ENCODE measurements at places on chromosomes 1 and 21.

- DNase-seq: no peak
These were observed 13.5 kb upstream of the CACNA1E start for GRCh38 chr1:181469829-181470228.

DNA sequence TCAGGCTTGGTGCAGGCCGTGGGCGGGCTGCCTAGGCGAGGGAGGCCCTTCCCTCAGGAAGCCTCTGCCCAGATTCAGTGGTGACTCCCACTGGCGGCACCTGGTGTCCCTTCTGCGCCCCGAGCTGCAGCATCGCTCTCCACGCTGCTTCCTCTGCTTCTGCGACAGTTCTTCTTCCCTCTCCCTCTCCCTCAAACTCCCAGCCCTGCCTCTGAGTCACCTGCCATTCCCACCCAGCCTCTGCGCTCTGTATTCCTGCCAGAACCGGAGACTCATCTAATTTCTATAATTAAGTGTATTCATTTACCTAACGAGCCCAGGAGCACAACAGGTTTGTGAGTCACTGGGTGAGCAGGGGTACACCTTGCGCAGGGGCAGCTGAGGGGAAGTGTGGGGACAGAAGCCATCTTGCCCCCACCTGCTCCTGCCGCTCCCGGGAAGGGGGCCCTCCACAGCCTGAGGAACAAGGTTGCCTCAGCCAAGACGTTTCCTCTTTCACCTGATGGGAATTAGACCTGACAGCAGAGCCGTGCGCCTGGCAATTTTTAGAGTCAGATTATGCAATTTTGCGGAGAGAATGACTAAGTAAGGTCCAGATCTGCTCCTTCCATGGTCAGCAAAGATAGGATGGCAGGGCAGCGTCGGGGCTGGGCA, 19.4 kb downstream of the KCNC4 start:
- no peak for DNase-seq

DNA sequence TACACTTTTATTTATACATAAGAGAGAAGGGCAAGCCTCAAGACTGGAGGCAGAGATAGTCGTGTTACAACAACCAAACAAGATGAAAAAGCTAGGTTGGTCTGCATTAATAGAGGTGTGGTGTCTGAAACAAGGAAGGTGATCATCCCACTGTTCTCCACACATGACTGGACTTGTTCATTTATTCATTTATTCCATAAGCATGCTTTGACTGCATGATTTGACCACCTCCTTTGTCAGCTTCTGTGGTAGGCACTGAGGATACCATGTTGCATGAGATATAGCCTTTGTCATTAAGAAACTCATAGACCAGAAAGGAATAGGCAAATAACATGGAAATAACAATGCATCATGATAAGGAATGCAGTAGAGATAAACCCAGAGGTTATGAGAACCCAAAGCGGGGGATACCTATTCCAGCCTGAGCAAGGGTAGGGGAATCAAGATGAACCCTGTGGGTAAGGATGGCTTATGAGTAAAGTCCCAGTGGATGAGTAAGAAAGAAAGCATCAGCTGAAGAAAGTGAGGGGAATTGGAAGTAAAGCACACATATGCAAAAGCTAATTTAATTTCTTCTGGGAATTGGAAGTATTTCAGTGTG, 173.7 kb upstream of the FGGY start:
- DNase-seq: peak; percentile 97

DNA sequence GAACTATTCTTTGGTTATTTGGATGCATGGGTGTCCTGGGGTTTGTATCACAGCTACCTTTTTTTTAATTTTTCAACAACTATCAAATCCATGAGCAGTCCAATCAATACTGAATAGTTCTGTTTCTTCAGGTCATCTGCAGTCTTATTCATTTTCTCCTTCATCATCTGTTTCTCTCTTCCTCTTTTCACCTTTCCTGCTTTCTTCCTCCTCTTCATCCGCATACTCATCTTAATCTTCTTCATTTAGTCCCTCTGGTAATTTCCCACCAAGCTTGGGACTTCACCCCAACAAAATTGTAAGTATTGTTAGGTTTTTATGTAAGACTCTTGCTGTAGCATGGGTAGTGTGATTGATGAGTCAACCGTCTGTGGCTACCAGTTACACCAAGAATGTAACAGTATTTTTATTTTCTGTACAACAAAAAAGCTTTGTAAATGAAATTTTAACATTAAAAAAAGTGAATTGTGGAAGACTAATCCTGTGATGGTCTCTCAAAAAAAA, 184.1 kb upstream of the RNPC3 start:
- no peak for DNase-seq

DNA sequence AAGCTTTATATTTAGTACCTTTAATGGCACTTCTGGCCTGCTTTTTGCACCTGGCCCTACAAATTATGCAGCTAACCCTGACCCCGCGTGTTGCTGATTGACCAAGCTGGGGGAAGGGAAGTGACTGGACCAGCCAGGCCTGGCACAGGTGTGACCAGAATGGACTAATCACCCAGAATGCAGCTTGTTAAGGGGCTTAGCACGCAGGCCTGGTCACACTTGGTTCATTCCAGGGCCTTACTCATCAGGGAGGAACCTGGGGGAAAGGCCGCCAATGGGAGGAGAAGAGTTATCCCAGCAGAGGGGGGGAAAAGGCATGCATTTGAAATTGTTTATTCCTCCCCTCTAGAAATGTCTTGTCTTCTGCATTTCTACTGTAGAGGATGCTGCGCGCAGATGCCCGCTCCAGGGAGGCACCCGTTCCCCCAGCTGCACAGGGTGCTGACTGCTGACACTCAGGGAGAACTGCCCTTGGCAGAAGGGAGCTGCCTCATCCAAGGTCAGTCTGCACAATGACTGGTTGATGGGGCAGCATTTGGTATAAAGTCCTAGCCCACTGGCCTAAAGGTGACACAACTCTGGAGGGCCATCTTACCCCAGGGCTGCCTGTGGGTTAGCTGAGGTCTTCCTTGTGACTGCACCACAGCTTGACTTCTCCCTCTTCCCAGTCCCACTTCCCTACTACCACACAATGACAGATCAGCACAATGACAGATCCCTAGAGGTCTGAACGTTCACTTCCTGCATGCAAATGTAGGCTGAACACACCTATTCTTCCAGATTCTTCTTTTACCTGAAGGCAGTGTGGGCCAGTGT, 29.0 kb downstream of the DHCR24 start:
- DNase-seq: peak; percentile 3

DNA sequence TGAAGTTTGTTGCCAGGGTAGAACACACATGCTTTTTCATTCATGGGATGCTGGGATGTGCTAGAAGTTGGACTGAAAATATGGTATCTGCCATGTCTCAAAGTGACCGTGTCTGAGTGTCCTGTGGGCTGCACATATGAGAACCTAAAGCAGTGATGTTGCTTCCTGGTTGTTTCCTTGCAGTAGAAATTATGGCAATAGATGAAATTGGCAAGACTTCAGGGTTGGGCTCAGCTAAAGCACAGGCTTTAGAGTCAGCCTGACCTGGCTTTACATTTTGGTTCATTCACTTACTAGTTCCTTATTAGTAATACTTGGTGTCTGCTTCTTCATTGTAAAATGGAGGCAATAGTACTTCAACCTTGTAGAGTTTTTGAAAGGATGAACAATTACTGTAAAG, 2.2 kb downstream of the LAMC2 start:
- no peak for DNase-seq

GRCh38 chr1:210372491-210372890, 43.8 kb downstream of the HHAT start:
- DNase-seq: no peak

GRCh38 chr1:241589521-241589920, 50.6 kb downstream of the CHML start:
- no peak for DNase-seq

GRCh38 chr1:201593200-201593921, 54.4 kb downstream of the NAV1 start:
- DNase-seq: no peak

GRCh38 chr21:14688412-14688811, 142.3 kb upstream of the SAMSN1 start:
- DNase-seq: no peak

- no peak for DNase-seq
These were observed 137.7 kb downstream of the ACTL8 start for GRCh38 chr1:17892851-17893250.

DNA sequence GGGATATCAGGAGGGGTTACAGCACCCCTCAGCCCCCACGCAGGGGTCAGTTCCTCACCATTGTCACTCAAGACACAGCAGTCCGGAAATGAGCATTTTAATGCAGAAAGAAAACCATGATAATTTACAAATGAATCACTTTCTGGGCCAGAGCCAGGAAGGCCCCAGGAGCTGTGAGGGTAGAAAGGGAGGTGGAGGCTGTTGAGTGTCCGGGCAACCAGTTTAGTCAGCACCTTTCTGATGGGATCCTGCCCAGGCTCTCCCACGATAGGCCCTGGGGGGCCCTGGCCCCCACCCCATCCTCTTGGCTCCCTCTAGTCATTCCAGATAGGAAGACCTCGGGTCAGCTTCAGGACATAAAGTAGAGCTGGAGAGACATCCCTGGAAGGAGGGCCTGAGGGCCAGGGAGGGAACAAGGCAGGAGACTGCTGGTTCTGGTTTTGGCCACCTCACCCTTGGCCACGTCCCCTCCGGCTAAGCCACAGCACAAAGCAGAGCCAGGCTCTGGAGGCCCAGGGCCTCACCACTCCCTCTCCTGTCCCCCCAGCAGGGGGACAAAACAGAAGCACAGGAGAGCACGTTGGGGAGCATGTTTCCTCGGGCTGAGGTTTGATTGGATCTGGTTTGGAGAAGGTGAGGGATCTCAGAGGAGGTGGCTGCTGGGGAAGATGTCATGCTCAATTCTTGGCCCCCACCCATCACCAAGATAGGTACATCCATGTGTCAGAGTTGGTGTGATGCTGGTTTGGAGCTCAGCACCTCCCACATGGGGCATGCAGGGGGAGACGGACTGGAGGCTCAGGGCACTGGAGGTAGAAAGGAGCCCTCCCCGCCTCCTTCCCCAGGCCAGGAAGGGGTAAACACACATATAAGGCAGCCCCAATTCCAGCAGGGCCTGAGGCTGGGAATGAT, 20.6 kb downstream of the ETNK2 start:
- DNase-seq: no peak

- no peak for DNase-seq
These were observed 36.5 kb downstream of the C1orf198 start for GRCh38 chr1:230831771-230832170.

GRCh38 chr1:115865704-115866380, 24.9 kb upstream of the NHLH2 start:
- DNase-seq: no peak

DNA sequence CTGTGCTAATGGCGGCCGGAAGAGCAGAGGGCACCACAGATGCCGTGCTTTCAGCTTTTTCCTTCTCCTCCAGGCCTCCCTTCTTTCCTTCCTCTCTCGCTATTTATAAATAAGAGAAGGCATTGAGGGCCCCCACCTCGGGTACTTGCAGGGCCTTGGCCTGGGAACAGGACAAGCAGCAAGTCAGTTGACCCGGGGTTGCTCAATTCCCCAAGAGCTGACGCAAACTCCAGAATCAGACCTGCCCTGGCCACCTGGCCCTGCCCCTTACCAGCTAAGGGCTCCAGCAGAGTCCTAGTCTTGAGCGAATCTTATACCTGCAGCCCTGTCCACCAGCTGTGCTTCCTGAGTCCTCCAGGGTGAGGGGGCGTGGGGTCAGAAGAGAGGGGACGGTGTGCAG, 13.5 kb downstream of the TNFRSF1B start:
- DNase-seq: no peak

GRCh38 chr1:67791261-67791660, 42.0 kb downstream of the GNG12 start:
- DNase-seq: no peak

DNA sequence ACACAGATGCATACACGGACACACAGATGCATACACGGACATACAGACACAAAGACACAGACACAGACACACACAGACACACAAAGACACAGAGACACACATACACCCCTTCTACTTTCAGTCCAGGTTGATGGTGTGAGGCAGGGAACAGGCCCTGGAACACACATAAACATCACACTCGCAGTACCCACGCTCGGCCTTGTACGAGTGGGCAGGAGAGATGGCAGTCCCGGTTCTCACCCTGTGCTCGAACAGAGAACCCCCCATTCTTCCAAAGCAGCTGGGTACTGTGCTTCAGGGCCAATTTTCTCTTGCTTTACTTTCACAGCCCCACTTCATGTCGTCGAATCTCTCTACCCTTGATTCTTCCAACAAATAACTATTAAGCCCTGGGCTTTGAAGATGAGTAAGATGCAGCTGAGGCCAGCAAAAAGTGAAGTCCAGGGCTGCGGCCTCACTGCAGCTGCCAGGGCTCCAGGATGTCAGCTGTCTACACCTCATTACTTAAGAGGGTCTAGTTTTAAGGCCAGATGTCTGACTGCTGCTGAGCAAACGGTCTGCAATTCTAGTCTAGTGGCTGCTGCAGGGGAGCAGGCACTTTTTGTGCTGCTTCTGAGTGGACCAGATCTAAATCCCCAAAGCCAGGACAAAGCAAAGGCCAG, 90.1 kb downstream of the PGBD5 start:
- DNase-seq: no peak

DNA sequence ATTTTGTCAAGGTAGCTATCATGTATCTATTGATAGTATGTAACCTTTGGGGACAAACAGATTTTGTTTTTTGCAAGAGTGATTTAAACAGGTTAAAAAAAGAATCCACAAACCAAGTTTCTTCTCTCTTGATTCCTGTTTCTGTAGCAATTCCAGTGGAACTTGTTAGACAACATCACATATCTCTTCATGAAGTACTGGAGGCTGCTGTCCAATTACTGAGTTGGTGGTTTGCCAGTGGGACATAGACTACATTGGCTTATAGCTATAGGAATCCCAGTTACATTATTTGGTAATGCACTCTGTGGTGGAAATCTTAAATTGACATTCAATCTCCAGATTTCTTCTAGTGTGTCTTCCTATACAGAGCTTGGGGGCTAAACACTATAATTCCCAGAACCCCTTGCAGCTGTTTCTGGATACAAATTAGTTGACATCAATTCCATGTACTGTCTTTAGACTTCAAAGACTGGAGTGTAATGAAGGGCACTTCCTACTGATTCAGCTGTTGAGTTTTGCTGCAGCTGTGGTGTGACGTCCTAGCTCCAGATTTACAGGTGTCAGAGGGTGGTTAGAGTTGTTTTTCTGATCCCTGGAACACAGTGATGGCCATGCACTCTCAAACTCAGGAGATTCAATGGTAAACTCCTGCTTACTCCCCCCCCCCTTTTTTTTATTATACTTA, 29.4 kb upstream of the GCLM start:
- no peak for DNase-seq

GRCh38 chr1:17309426-17310067, 1.6 kb downstream of the PADI4 start:
- no peak for DNase-seq

GRCh38 chr1:238672262-238672661, 714.1 kb upstream of the CHRM3 start:
- DNase-seq: no peak

GRCh38 chr21:41972511-41973205, 18.8 kb upstream of the C2CD2 start:
- DNase-seq: no peak

DNA sequence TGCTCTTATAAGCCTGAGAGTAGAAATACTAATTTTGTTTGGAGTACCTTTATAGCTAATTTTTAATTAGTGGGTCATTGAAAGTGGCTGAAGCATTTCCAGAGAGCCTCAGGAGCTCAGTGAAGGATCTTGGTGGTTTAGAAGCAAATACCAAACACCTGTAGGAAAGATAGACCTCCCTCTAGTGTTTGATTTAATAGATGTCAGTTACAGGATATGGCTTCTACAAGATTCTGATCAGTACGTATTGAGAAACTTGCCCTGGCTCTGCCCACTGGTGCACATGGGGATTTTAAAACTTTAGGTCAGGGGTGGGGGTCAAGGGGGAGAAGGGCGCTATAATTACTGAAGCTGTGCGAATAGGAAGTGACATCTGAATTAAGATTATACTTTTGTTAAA, 122.2 kb downstream of the POU2F1 start:
- peak; percentile 35 for DNase-seq

GRCh38 chr1:154324241-154324640, 1.1 kb upstream of the ATP8B2 start:
- no peak for DNase-seq
